ENCODE measurements at places on chromosomes 12 and 14. TPM values are rescaled to one million over a fixed set of nuclear protein-coding genes. Genes with fewer than 3 reads are reported as not detected.

The LHX5 gene
- total RNA-seq, result not detected

The ALX1 gene
- 11.5 TPM for total RNA-seq

The KRT3 gene
- total RNA-seq, result not detected

The RERGL gene
- total RNA-seq, result not detected

The VRTN gene
- total RNA-seq, result not detected

GRCh38 chr12:82756303-82756702 lies 69.6 kb downstream of the TMTC2 start:
- no peak for DNase-seq

- DNase-seq, result no peak
Observed at GRCh38 chr14:103522649-103523574, at the start of gene CKB. CKB (minus strand) TSS chr14:103522830; CDS start chr14:103522493, 337 bp downstream.

GRCh38 chr12:9364224-9365176 lies 156.3 kb upstream of the PZP start:
- DNase-seq, result peak; percentile 57

DNA sequence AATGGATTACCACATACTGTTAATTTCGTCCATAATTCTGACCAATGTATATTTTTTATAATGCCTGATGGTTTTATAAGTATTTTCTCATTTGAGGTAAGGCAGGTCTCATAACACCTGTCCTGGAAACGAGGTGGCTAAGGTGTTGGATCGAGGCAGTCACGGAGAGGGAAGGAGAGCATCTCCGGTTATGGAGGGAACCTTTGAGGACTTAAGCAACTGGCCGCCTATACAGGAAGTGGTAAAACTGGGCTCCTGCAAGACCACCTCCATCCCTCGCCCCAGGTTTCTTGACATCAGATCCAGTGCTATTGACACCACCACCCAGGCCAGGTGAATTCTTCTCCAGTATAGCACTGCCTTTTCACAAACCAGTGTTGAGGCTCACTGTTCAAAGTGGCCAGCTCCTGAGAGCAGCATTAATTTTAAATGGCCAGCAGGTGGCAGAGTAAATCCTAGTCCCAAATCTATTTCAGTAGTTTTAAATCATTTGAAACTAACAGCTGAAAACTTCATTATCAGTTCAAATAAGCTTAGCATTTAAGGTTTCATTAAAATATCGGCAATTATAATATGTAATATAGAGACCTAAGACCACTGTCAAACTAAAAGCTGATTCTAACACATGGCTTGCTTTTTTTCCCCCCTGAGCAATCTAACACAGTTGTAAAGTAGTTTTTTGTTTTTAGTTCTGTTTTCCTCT lies 100.8 kb downstream of the PPM1A start:
- peak; percentile 34 for DNase-seq

DNA sequence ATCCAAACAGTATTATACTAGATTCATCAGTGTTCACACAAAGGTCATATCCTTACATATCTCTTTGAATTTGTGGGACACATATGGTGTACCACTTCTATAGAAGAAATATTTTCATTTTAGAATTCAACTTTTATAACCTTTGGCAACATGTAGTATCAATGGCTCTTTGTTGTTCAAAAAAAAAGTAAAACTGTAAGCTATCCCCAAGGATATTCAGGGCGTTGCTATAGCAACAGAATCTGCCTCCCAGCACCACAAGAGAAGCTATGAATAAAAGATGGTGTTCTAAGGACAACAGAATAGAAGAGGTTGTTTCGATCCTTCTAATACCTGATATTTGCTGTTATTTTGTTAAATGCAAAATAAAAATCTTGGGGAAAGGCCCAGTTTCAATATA lies 139.3 kb downstream of the BRMS1L start:
- DNase-seq, result no peak

GRCh38 chr14:100529561-100530031 lies 57.6 kb downstream of the BEGAIN start:
- peak; percentile 1 for DNase-seq

- no peak for DNase-seq
Observed at GRCh38 chr12:113643177-113643974, 171.7 kb upstream of the LHX5 start.

DNA sequence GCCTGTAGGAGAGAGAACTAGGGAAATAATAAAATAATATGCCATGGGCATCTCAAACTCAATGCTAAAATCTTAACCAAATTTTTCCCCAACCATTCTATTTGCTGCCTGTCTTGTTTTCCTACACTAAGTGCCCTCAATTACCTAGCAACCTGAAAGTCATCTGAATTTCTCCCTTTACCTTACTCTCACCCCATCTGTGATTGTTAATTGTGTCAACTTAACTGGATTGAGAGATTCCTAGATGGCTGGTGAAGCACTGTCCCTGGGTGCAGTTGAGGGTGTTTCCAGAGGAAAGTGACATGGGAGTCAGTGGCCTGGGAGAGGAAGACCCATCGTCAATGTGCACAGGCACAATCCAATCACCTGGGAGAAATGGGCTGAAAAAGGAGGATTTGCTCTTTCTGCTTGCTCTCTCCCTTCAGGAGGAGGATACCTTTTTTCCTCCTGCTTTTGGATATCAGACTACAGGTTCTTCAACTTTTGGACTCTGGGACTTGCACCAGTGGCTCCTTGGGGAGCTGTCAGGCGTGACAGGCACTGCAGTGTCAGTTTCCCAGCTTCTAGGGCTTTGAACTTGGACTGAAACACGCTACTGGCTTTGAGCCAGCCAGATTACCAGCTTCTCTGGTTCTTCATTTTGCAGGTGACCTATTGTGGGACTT lies 100.1 kb downstream of the PPP1R12A start:
- no peak for DNase-seq

DNA sequence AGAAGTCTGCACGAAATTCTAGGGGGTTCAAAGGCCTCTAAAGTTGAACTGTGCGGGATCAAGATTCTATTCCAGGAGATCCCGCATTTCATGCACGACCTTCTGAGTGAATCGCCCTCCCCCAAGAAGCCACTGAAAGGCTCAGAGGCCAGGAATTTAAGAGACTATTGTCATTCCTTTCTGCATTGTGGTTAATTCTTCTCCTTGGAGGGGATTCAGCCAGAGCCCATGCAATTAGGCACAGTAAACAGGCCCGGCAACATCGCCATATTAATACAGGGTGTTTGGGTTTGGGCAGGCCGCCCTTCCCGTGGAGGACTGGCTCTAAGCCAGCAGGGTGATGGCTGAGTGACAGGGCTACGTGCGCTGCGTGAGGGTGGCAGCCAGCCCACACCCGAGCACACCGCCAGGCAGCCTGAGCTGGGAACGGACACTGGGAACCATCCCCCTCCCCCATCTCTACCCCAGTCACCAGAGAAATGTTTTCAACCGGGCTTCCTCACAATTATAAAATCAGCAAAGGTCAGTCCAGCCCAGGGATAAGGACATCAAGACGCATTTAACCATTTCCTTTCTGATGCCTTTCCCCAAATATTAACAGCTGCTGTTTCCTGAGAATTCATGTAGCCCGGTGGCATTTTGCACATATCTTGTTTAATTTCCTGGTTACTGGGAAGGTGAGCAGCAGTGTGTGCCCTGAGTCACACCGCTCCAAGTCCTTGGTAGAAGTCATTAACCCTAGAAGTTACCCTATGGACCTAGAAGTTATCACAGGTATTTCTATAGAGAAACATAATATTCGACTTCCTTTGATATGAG lies 12.5 kb downstream of the EGLN3 start:
- peak; percentile 81 for DNase-seq

GRCh38 chr14:92258934-92259333 lies 64.0 kb upstream of the SLC24A4 start:
- no peak for DNase-seq

DNA sequence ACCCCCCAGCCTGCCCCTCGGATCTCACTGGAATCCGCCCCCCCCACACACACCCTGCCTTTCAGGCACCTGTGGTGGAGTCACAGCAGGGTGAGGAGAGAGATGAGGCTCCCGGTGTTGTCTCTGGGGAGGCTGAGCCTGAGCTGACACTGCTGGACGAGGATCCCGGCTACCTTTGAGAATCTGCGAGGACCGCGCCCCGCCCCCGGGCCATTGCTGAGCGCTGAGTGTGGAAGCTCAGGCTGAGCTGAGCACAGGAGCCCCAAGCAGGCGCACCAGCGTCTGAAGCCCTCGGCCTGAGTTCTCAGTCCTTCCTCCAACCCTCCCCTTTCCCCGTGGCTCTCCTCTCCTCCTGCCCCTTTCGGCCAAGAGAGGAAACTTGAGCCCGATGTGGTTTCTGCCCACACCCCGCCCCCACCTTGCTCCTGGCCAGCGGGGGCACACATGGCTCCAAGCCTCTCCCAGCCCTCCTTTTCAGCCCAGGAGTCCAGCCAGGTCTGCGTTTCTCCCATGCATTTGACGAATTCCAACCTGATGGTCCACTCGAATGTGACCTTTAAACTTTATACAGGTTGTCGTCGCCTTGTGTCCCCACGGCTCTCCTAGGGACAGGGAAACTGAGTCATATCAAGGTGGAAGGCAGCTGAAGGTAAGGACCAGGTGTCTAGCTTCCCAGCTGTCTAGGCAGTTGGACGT lies at the start of gene NFE2:
TSS of gene NFE2 (minus strand) at position 284 of the 696 bp plus-strand sequence. CDS start 5,767 bp downstream, outside the sequence.
- peak; percentile 69 for DNase-seq

- no peak for DNase-seq
Observed at GRCh38 chr14:72000907-72001306, 68.7 kb downstream of the RGS6 start.
